ENCODE measurements at places on chromosomes 6 and 20. TPM values are rescaled to one million over a fixed set of nuclear protein-coding genes. Genes with fewer than 3 reads are reported as not detected.
A peak's percentile ranks its signal among the peaks of the same experiment; 100 is the strongest.

FAM217A gene
- total RNA-seq, result not detected

TP53INP2 gene
- 155 TPM for total RNA-seq

OPRM1 gene
- total RNA-seq, result not detected

TMEM244 gene
- not detected for total RNA-seq

MATN4 gene
- total RNA-seq, result not detected

DNA sequence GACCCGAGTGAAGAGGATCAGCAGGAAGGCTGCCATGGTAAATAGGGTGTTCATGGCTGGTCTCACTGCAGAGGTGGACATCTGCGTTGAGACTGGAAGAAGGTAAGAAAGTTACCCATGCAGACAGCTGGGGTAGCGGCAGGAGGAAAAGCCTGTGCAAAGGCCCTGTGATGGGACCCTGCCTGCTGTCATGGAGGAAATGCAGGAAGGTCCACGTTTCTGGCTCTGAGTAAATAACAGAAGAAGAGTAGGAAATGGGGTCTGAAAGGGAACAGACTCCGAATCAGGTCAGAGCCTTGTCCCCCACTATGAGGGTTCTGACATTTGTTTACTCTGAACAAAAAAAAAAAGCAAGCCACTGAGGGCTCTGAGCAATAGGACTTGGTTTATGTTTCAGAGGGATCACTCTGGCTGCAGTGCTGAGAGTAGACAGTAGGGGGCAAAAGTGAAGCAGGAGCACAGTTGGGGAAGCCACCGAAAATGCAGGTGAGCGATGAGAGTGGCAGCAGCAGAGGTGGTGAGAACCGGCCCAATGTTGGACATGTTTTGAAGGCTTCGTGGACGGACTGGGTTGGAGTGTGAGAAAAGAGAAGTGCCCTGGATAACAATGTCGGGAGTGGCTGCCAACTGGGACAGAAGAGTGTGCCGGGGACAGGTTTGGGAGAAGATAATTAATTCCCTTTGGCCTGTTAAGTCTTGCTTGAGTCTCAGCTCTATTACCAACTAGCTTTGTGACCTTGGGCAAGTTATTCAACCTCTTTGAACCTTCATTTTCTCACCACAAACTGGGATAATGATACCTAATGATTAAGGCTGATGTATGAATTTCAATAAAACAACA lies 57.9 kb upstream of the MAP7 start:
- peaks cover 46% of the 10 kb centered on the region for H3K36me3 ChIP-seq
- H3K27ac ChIP-seq, result no peak overlapping the region
- no peak overlapping the region for H3K4me3 ChIP-seq
- peaks cover 35% of the 10 kb centered on the region for H3K4me1 ChIP-seq
- no peaks in the 10 kb centered on the region for H3K27me3 ChIP-seq

- no peaks in the 10 kb centered on the region for H3K36me3 ChIP-seq
- no peaks in the 10 kb centered on the region for H3K4me1 ChIP-seq
- no peak overlapping the region for H3K27ac ChIP-seq
- H3K4me3 ChIP-seq, result no peak overlapping the region
- no peaks in the 10 kb centered on the region for H3K27me3 ChIP-seq
Observed at GRCh38 chr6:128410584-128410983, 109.8 kb downstream of the PTPRK start.

GRCh38 chr6:106372838-106373501 lies 12.5 kb downstream of the CRYBG1 start:
- no peaks in the 10 kb centered on the region for H3K4me1 ChIP-seq
- peaks cover 10% of the 10 kb centered on the region for H3K27me3 ChIP-seq
- no peaks in the 10 kb centered on the region for H3K36me3 ChIP-seq
- no peak overlapping the region for H3K4me3 ChIP-seq
- DNase-seq, result no peak
- no peak overlapping the region for H3K27ac ChIP-seq

GRCh38 chr6:162200945-162201690 lies 526.4 kb downstream of the PRKN start:
- H3K4me3 ChIP-seq, result no peak overlapping the region
- DNase-seq, result no peak
- peaks cover 4% of the 10 kb centered on the region for H3K4me1 ChIP-seq
- H3K27me3 ChIP-seq, result no peaks in the 10 kb centered on the region
- peak overlapping the region; percentile 3 for H3K27ac ChIP-seq

DNA sequence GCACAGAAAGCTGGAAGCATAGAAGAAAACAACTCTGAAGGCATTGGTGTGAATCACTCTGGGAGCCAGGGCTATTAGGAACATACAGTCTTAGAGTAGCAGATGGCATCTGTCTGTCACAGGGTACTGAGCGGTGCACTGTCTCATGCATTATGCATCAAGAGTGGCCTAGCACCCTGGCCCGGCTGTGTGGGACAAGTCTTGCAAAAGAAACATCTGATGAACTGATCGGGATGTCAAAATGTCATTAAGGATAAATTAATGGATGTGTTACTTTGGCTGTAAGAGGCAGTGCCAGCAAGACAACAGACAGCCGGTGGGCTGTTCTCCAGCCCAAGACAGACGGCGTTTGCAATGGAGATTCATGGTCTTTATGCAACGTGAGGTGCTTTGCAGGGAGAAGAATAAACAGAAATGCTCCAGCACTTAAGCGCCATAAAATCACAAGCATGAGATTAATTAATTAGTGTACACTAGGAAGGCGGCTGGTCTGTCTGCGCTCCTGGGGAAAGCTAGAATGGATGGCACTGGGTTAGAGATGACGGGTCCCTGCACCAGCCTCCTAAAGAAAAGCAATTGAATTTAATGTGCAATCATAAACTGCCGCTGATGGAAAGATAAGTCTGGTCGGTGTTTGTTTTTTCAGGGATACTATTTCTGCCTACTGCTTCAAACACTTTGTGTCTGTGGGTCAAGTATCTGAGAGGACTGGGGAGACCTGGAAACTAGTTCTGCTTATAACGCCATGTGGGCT lies 600.6 kb upstream of the CHD6 start:
- H3K36me3 ChIP-seq, result no peaks in the 10 kb centered on the region
- H3K4me1 ChIP-seq, result no peaks in the 10 kb centered on the region
- no peak overlapping the region for H3K27ac ChIP-seq
- H3K27me3 ChIP-seq, result no peaks in the 10 kb centered on the region
- DNase-seq, result no peak

GRCh38 chr6:138520463-138520862 lies 21.2 kb upstream of the NHSL1 start:
- no peaks in the 10 kb centered on the region for H3K36me3 ChIP-seq
- peaks cover 53% of the 10 kb centered on the region for H3K4me1 ChIP-seq
- no peak overlapping the region for H3K4me3 ChIP-seq

DNA sequence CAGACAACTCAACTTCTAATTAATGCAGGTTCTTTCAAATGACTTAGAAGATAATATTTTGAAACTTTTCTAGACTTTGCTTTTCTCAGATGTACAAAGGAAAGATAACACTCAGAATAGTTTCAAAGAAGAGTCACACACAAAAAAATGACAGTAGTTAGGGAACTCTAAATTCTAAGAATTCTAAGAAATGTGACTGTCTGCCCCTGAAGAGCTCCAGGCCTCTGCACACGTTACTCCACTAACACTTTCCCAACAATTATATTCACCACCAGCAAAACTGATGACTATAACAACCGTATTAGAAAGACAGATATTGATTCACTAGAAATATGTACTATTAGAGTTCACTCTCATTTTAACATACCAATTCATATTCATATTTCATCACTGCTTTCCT lies 133.3 kb upstream of the SMLR1 start:
- no peak overlapping the region for H3K27ac ChIP-seq
- H3K36me3 ChIP-seq, result no peaks in the 10 kb centered on the region
- no peaks in the 10 kb centered on the region for H3K4me1 ChIP-seq
- no peak for DNase-seq
- no peaks in the 10 kb centered on the region for H3K27me3 ChIP-seq

DNA sequence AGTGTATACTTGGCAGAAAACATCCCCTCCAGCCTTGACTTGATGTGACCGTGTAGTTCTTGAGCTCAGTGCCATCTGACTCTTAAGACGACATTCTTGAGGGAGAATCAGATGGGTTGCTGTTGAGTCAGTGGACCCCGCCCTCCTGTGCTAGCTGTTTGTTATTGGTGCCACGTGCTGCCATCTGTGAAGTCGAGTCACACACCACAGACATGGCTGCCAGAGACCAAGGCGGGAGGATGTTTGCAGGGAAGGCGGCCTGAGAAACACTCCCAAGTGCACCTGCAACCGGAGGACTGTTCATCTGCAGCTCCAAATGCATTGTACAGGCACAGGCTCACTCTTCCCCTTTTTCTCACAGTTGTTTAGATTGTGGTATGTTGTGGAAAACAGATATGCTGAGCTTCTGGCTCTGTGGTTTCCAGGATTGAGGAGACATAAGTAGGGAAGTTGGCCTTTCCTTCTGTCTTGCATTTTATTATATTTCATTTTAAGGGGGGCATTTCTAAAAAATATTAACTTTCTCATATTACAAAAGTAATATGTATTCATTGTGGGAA lies 345.3 kb upstream of the ZFP64 start:
- DNase-seq, result no peak
- H3K4me1 ChIP-seq, result no peaks in the 10 kb centered on the region
- H3K4me3 ChIP-seq, result no peak overlapping the region
- no peak overlapping the region for H3K27ac ChIP-seq
- H3K36me3 ChIP-seq, result no peaks in the 10 kb centered on the region
- no peaks in the 10 kb centered on the region for H3K27me3 ChIP-seq

DNA sequence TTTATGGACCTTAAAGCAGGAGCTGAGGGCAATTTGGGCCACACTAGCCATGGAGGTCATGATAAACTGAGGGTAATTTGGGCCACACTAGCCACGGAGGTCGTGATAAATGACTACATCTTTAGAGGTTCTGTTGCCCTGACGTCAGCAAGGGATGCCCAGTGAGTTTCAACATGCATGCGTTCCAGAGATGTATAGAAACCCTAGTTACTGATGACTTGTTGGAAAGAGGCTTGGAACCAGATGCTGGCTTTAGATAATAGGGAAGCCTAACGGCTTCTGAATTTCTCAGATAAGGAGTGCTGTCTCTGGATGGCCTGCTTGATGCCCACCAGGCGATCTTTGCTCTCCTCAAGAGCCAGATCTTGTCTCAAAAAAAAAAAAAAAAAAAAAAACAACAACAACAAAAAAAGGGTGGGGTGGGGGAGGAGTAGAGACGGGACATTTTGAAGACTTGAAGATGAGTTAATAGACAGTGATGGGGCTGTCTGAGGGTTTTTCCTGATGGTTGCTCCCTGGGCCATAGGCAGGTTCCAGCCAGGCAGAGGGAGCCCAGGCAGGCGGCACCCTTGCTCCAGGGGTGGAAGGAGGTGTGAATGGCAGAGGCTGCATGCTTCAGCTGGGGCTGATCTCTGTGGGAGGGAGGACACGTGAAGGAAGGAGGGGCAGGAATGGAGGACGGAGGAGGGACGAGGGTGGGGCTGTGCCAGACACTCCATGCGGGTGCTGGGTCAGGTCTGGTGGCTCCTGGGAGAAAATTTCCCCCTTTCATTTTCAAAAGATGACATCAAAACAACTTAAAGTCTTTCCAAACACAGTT lies 27.0 kb upstream of the FRMD1 start:
- H3K27ac ChIP-seq, result no peak overlapping the region
- H3K4me3 ChIP-seq, result no peak overlapping the region
- H3K36me3 ChIP-seq, result no peaks in the 10 kb centered on the region
- H3K4me1 ChIP-seq, result peaks cover 20% of the 10 kb centered on the region
- H3K27me3 ChIP-seq, result peaks cover 9% of the 10 kb centered on the region

DNA sequence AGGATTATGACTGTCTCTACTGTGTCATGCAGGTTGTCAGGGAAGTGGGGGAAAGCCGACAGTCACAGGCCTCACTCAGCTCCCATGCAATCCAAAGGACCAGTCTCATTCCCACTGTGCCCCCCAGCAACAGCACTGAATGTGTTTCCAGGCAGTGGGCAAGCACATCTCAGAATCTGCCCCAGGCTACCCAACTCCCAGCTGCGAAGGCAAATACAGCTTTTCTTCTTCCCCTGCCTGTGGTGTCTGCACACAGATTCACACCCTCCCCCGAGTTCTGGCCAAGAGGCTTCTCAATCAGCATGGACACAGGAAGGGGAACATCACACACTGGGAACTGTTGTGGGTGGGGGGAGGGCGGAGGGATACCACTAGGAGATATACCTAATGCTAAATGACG lies 75.3 kb downstream of the SNAP91 start:
- H3K4me1 ChIP-seq, result no peaks in the 10 kb centered on the region
- DNase-seq, result no peak
- H3K27ac ChIP-seq, result no peak overlapping the region
- no peaks in the 10 kb centered on the region for H3K27me3 ChIP-seq
- no peak overlapping the region for H3K4me3 ChIP-seq

- no peak overlapping the region for H3K4me3 ChIP-seq
- no peaks in the 10 kb centered on the region for H3K27me3 ChIP-seq
- DNase-seq, result no peak
- no peaks in the 10 kb centered on the region for H3K4me1 ChIP-seq
- no peaks in the 10 kb centered on the region for H3K36me3 ChIP-seq
Observed at GRCh38 chr6:4533576-4533975, 242.6 kb upstream of the CDYL start.

GRCh38 chr6:90444160-90444714 lies 142.6 kb downstream of the MAP3K7 start:
- H3K27me3 ChIP-seq, result no peaks in the 10 kb centered on the region
- no peak overlapping the region for H3K4me3 ChIP-seq
- H3K36me3 ChIP-seq, result no peaks in the 10 kb centered on the region

DNA sequence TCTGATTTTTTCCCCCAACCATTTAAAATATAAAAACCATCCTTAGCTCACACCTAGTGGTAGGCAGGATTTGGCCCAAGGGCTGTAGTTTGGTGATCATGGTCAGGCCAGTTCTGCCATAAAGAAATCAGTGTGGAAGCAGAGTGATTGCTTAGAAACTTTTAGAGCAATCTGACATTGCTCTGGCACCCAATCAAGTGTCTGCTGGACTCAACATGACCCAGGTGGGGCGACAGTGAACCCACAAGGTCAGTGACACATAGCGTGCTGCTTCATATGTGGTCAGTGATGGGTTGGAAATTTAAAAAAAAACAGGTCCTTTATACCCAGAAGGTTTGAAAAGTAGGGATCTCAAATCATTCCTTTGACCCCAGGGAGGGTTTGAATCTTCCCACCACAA lies 107.9 kb downstream of the BANF2 start:
- H3K36me3 ChIP-seq, result no peaks in the 10 kb centered on the region
- no peaks in the 10 kb centered on the region for H3K27me3 ChIP-seq
- H3K4me1 ChIP-seq, result peaks cover 33% of the 10 kb centered on the region
- H3K27ac ChIP-seq, result peak overlapping the region; percentile 81
- no peak overlapping the region for H3K4me3 ChIP-seq

- no peaks in the 10 kb centered on the region for H3K27me3 ChIP-seq
- no peak for DNase-seq
- no peaks in the 10 kb centered on the region for H3K36me3 ChIP-seq
- no peak overlapping the region for H3K27ac ChIP-seq
- no peak overlapping the region for H3K4me3 ChIP-seq
- no peaks in the 10 kb centered on the region for H3K4me1 ChIP-seq
Observed at GRCh38 chr6:18036781-18037180, 49.3 kb upstream of the KIF13A start.

Measured in heart right ventricle (tissue), 16 donors.